ENCODE measurements at places on chromosomes 7 and 10.

DNA sequence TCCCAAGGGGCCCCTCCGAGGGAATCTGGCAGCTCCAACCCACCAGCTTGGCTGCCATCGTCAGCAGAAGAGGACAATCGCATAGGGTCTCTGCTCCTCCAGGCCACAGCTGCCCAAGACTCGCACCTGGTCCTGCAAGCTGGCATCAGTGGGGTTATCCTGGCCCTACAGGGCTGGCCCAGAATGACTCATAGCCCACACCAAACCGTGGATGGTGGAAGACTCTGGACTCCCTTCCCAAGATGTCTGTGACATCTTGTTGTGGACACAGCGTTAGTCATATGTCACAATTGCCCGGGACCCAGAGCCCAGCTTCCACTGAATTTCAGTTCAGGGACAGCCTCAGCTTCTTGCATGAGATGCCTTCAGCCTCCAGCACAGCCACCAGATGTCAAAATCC is 91.5 kb upstream of the CUX1 start:
- no peak for DNase-seq

DNA sequence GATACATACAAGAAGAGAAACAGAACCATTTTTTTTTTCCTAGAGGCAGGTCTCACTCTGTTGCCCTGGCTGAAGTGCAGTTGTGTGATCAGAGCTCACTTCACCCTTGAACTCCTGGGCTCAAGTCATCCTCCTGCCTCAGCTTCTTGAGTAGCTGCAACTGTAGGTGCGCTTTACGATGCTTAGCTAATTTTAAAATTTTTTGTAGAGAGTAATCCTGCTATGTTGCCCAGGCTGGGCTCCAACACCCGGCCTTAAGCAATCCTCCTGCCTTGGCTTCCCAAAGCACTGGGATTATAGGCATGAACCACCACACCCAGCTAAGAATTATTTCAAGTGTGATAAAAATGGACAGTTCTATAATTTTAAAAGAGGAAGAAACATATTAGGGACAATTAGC is 5.6 kb upstream of the ZEB1 start:
- DNase-seq = no peak

DNA sequence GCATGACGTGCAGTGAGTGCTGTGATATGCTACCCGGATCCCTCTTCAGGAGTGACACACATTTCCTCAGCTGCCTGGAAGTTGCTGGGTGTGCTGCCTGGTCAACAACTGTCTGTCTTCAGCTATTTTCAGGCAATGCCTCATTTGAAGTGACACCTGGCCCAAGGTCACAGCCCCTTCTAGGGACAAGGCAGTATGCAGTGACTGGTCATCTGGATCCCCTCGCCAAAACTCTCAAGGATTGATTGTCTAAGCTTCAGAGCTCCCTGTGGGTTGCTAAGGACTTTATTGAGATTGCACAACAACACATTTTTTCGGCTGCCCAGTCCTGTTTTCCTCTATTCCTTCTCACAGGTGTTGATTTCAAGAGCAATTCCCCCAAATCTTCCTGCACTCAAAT is 108.8 kb downstream of the GNAI1 start:
- DNase-seq = no peak

DNA sequence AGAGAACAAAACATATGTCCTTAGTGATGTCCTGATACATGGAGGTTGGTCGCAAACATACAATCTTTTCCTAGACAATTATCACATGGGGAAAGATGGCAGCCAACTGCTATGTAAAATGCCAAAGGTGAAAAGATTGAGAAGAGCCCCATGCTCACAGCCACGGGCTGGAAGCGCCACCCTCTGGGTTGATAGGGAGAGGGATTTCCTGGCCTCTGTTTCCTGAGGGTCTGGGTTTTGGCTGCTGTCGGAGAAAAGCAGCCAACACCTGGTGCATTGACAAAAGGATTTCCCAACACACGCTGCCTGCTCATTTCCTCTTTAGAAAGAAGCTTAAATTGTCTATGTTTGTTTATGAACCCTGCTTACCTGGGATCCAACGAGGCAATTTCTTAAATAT is 43.8 kb downstream of the ITIH5 start:
- DNase-seq = no peak

DNA sequence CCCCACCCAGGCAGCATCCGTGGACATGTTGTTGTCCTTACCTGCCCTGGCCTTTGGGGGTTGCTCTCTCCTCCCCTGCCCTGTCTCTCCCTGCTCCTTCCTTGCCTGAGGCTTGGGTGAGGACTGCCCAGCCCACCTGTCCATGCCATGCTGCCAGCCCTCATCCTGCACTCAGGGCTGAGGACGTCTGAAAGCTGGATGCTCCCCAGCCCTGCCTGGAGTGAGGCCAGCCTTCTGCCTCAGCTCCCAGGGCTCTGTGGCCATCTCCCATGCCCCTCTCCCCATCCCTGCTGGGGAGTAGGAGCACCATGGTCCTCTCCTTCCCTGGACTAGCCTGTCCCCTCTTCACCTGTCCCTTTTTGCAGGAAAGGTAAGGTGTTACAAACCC is 68.4 kb downstream of the RAMP3 start:
- no peak for DNase-seq

DNA sequence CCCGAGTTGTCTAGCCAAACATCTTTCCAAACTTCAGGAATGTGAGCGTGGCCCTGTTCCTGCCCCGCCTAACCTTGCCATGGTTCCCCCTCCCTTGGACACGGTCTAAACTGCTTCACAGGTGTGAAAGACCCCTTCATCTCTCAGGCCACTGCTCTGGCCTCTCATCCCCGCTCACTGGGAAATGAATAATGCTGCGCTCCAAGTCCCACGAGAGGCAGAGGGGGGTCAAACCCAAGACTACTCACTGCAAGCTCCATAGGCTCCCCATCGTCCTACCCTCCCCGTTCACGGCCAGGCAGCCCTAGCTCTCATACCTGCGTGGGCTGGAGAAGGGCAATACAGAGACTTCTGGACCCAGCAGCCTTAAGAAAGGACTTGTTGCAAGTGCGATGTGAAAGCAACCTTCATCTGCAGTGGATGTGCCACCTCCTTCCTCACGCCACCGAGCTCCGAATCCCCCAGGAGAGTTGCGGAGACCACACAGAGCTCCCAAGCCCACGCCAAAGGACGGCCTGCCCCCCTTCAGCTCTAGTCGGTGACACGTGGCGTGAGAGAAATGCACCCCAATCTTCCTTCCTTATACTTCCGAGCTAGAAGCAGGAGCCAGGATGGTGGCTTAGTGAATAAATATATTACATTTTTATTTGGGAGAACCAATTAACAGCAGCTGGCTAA is 9.7 kb downstream of the ZNF467 start:
- DNase-seq = no peak

DNA sequence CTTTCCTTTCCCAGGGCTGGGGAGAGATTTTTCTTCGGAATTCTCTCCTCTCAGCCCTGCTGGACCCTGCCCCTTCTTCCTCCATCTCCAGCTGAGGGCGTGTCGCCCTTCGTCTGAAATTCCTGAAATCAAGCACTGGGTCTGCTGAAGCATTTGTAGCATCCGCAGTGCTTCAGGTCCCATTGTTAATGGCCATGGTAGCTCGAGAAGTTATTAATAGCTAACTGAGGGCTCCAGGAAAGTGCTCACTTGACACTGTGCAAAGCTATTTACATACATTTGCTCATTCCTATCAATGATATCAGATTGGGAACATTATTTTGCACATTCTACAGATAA is 515 bp downstream of the FAM149B1 start:
- no peak for DNase-seq

GRCh38 chr7:131374821-131375220 is 47.1 kb downstream of the MKLN1 start:
- DNase-seq = no peak

DNA sequence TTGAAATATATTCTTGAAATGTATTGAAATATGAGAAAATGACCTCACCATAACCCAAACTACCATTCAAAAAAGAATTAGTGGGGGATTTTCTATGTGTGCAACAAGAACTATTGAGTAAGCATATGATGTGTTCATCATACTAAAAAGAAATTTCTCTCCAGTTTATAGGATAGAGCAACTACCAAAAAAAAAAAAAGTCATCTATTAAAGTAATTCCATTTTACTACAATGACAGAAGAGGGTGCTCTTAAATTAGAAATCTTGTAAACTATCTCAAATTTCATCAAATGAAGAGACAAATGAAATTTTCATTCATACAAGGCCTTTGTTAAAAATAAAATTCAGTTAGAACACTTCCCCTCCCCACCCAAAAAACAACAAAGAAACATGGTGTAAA is 195.4 kb upstream of the PLXDC2 start:
- DNase-seq = no peak

GRCh38 chr10:22629852-22630233 is 84.5 kb downstream of the PIP4K2A start:
- no peak for DNase-seq

GRCh38 chr10:79191951-79192676 is 123.3 kb downstream of the ZMIZ1 start:
- DNase-seq = no peak

- DNase-seq = peak; percentile 64
Observed at GRCh38 chr10:84329196-84329611, 815 bp downstream of the CCSER2 start.

DNA sequence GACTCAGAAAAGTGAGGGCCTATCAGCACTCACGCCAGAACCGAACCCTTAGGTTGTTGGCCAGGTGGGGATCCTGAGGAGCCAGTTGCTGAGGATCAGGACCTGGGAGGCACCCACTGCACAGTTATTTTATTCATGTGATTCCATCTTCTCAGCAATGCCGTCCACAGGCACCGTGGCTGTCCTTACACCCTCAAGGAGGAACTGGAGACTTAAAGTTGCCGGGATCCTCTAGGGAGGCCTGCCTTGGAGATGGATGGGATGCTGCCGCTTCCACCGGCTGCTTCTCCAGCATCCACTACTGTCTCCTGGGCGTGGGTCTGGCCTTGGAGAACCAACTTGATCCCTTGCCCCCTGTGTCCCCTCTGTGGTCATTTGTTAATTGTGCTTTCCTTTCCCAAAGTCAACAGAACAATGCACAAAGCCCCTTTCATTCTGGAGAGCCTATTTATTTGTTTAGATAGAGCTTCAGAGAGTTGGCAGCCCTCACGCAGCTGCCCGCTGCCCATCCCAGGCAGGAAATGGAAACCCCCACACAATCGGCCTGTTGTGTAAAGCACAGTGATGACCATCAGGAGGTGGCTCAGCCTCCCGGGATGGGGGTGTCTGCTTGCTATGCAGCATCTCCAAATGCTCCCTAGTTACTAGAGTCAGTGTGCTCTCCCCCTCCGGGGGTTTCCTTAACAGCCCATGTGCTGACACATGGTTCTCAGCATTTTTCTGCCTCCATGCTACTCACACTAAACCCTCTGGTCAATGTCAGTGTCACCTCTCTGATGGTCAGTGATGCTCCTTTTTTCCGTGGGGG is 52.9 kb upstream of the IGFBP3 start:
- no peak for DNase-seq

DNA sequence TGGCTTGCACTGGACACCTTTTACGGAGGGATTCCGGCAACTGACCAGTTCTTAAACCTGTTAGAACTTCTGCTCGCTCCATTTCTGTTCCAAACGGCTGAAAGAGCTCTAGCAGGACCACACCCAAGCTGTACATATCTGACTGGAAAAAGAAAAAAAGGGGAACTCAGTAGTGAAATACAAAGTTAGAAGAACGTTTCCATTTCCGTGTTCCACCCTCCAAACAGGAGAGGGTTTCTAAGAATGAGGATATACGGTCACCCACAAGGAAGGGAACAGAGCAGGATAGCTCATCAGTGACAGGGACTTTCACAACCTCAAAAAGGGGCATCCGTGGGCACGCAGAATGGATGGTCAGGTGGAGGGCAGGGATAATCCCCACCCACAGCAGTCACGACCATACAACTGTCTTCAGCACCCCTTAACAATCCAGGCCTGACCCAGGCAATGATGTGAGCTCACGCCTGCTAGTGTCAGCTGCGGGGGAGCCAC is 4.3 kb upstream of the ANKRD61 start:
- no peak for DNase-seq

DNA sequence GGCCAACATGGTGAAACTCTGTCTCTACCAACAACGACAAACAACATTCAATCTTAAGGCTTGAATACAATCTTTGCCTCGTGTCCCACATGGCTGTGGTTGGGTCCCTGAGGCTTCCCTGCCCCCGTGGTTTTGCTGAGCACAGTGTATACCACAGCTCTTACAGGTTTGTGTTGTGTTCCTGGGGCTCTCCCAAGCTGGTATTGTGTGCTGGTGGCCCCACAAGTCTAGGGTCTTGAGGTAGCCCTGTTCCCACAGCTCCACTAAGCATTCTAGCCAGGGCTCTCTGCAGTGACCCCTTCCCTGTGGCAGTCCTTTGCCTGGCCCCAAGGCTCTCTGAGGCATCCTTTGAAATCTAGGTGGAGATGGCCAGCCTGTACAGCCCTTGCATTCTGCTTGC is 68.0 kb upstream of the CCNY start:
- DNase-seq = no peak

- DNase-seq = no peak
Observed at GRCh38 chr10:28201410-28202400, 101.2 kb downstream of the MPP7 start.

DNA sequence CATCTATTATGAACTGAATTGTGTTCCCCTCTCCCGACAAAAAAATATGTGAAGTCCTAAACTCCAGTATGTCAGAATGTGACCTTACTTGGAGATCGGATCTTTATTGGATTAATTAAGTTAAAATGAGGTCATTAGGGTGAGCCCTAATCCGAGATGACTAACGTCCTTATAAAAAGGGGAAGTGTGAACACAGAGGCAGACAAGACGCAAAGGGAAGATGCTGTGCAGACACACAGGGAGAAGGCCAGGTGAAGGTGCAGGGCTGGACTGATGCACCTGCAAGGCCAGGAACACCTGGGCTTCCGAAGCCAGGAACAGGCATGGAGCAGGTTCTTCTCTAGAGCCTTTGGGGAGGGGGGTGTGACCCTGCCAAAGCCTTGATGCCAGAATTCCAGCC is 187.8 kb downstream of the PARD3 start:
- no peak for DNase-seq

DNA sequence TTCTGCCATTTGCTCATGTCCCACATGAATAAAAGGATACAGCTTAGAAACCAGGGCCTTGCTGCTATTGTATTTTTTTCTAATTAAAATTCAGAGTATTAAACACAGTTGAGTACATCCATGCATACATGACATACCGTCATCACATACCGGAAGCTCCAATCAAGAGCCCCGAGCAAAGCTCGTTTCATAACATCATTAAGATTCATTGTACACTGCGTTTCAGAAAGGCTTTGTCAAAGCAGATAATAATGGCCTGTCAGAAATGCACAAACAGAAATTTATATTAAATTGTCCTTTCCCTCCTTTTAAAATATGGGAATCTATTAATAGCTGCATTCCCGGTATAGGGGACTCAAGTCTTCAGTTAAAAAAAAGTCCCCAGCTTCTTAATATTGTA is 103.4 kb downstream of the PRTFDC1 start:
- DNase-seq = no peak

GRCh38 chr7:21999896-22000295 is 54.2 kb upstream of the CDCA7L start:
- DNase-seq = no peak

DNA sequence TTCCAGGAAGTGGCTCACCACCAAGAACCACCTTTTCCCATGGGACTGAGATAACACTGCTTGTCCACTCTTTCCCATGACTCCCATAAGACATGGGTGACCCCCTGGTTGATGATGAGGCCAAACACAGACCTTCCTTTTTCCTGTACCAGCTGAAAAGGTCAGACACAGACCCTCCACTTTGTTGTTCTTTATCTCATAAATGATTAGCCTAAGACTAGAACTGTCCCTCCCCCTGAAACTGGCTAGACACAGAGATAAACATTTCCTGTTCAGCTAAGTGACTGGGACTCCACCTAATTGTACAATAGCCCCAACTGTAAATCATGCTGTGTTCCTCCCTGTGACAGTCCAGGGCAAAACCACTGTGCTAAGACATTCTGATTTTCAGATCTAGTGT is 8.2 kb upstream of the NRG3 start:
- DNase-seq = no peak

Measured in stimulated activated CD4-positive, alpha-beta T cell treated with anti-CD3 and anti-CD28 coated beads, Interleukin-12 subunit alpha, Interleukin-12 subunit beta, amount 100 ng/mL, for 48 hours (primary cell).